Spinal cord (tissue), 10 donors: ENCODE measurements at places on chromosomes 7 and 10. TPM values are rescaled to one million over a fixed set of nuclear protein-coding genes. Genes with fewer than 3 reads are reported as not detected.

- H3K36me3 ChIP-seq = no peaks in the 10 kb centered on the region
- H3K4me3 ChIP-seq = no peak overlapping the region
- H3K27ac ChIP-seq = no peak overlapping the region
- DNase-seq = no peak
Measured at GRCh38 chr7:70450731-70451130, 681.2 kb upstream of the GALNT17 start.

DNA sequence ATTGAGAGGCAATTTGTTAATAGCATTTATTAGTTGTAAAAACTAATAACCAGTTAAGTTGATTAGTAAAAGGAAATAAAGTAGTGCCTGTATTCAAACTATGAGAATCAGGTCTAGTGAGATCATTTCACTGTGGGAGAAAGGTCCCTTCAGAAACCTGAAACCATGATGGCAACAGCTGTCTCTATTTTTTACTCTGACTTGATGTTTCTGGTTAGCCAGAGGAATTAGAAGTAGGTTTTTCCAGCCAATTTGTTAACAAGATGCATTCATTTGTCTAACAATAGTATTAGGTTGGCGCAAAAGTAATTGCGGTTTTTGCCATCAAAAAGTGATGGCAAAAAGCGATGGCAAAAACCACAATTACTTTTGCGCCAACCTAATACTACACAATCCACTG lies 272.2 kb upstream of the YAE1 start:
- no peak overlapping the region for H3K4me3 ChIP-seq
- DNase-seq = no peak
- no peaks in the 10 kb centered on the region for H3K4me1 ChIP-seq
- no peaks in the 10 kb centered on the region for H3K36me3 ChIP-seq

Gene TMEM26
- 6.0 TPM for total RNA-seq

DNA sequence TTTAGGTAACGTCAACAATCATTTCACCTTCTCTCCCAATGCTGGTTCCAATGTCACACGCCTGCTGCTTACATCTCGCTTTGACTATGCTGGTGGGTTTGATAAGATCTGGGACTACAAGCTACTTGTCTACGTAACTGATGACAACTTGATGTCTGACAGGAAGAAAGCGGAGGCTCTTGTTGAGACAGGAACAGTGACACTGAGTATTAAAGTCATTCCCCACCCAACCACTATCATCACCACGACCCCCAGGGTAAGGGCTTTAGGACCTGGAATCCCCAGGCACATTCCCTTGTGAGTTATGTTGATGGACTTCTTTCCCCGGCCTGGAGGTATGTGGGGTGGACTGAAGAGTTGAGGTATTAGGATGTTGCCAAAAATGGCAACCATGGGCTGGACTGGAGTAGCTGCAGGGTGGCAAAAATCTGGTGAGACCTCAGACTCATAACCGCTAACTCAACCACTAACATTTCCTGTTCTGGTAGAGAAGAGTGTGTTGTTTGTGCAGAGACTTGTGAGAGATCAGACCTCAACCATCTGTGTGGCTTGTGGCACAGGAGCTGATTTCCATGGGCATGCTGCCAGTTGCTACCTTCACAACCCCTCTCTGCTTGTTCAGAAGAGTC lies 59.2 kb downstream of the CDHR3 start:
- peaks cover 4% of the 10 kb centered on the region for H3K27me3 ChIP-seq
- H3K27ac ChIP-seq = no peak overlapping the region
- H3K4me3 ChIP-seq = no peak overlapping the region
- no peak for DNase-seq

DNA sequence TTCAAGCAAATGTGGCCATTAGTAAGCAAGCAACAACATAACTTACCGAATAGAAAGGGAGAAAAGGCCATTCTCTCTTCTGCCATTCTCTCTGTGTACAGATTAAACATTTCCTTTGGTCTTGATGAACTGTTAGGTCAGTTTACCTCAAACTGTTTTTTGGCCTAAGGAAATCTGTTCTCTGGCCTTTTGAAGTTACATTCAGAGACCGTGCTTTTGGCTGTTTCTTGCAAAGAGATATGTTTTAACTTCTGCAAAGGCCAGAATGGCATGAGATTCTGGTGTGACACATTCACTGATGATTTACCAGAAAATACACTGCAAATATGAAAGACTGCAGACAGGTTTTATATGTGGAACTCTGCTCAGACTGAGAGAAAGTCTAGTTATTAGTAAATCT lies 22.2 kb downstream of the AHR start:
- H3K27me3 ChIP-seq = no peaks in the 10 kb centered on the region
- no peak overlapping the region for H3K4me3 ChIP-seq
- H3K4me1 ChIP-seq = no peaks in the 10 kb centered on the region
- H3K27ac ChIP-seq = no peak overlapping the region
- H3K36me3 ChIP-seq = no peaks in the 10 kb centered on the region
- DNase-seq = no peak

- no peak for DNase-seq
- H3K4me3 ChIP-seq = no peak overlapping the region
- no peaks in the 10 kb centered on the region for H3K36me3 ChIP-seq
- no peak overlapping the region for H3K27ac ChIP-seq
- peaks cover 16% of the 10 kb centered on the region for H3K4me1 ChIP-seq
- peaks cover 98% of the 10 kb centered on the region for H3K27me3 ChIP-seq
Measured at GRCh38 chr7:20793248-20793647, 6.6 kb upstream of the SP8 start.

DNA sequence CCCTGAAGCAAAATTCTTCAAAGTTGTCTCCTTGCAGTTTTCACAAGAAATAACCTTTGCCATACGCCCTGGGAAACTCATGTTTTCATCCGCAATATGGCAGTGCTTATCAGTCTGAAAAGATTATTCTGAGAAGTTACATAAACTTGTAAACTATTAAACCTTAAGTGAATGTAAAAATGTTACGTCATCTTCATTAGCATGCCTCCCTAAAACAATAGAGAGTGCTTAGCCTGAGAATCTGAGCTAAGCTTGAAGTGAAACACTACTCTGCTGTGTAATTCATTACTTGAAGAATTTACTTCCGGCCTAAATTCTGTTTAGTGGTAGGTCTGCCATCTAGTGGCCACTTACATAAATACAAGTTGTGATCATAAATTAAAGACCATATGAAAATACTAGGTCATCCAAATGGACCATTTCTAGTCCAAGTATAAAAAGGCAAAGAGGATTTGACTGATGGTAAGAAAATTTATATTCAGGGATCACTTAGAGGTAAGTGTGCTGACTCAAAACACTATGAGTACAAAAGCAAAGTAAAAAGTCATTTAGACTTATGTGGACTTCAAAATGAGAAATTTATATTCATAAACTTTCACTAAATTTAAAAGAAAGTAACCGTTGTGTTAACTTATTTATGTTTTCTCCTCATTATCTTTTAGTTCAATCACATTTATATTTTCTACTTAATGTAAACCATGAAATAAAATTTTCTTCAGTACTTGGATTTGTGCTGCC lies 745.1 kb upstream of the LRRTM3 start:
- H3K4me3 ChIP-seq = no peak overlapping the region
- peak; percentile 39 for DNase-seq
- no peaks in the 10 kb centered on the region for H3K27me3 ChIP-seq
- H3K27ac ChIP-seq = no peak overlapping the region

- H3K27ac ChIP-seq = no peak overlapping the region
- H3K27me3 ChIP-seq = no peaks in the 10 kb centered on the region
- H3K4me1 ChIP-seq = peaks cover 9% of the 10 kb centered on the region
- H3K4me3 ChIP-seq = no peak overlapping the region
- DNase-seq = no peak
Measured at GRCh38 chr7:150829426-150829825, 22.9 kb upstream of the AOC1 start.

Gene SYT15
- total RNA-seq = 4.5 TPM

DNA sequence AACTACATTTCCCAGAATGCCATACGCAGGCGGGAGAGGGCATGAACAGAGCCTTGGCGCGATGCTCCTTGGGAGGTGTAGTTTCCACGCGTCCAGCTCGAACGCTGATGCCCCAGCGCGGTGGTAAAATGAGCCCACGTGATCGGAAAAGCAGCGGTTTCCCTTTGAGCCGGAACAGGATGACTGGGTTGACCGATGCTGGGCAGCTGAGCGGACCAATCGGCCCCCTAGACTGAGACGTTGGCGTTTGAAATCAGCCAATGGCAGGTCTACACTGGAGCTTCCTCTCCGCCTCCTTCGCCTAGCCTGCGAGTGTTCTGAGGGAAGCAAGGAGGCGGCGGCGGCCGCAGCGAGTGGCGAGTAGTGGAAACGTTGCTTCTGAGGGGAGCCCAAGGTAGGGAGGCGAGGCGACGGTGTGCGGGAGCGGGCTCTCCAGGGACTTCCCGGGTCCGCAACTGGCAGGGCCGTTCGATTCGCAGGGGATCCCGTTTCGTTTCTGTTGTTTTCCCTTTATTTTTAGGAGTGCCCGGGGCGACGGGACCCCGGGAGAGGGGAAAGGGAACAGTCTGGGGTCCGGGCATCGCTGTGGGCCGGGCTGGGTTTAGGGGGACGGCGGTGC lies at the start of gene BUB3:
Gene BUB3, plus strand, starts transcription at position 311 of the 619 bp plus-strand sequence. CDS start 516 bp downstream, outside the sequence.
- peaks cover 28% of the 10 kb centered on the region for H3K4me1 ChIP-seq
- peaks cover 6% of the 10 kb centered on the region for H3K36me3 ChIP-seq
- peaks cover 41% of the 10 kb centered on the region for H3K27me3 ChIP-seq
- H3K4me3 ChIP-seq = peak within 1 kb of the TSS; percentile 91
